ENCODE measurements at places on chromosomes 5 and 9. TPM values are rescaled to one million over a fixed set of nuclear protein-coding genes. Genes with fewer than 3 reads are reported as not detected.

Gene NHP2
- 108 TPM for polyA plus RNA-seq

Gene DMRT2
- polyA plus RNA-seq: 2.0 TPM

Gene NUTM2F
- not detected for polyA plus RNA-seq

Gene PROB1
- polyA plus RNA-seq: 3.5 TPM
